ENCODE measurements at places on chromosomes 13 and 19. TPM values are rescaled to one million over a fixed set of nuclear protein-coding genes. Genes with fewer than 3 reads are reported as not detected.

The FFAR3 gene
- total RNA-seq: 0.10 TPM

- DNase-seq: no peak
Observed at GRCh38 chr13:30024125-30024865, 173.9 kb upstream of the UBL3 start.

GRCh38 chr19:12937093-12937926 is 1.1 kb upstream of the CALR start:
- DNase-seq: no peak

DNA sequence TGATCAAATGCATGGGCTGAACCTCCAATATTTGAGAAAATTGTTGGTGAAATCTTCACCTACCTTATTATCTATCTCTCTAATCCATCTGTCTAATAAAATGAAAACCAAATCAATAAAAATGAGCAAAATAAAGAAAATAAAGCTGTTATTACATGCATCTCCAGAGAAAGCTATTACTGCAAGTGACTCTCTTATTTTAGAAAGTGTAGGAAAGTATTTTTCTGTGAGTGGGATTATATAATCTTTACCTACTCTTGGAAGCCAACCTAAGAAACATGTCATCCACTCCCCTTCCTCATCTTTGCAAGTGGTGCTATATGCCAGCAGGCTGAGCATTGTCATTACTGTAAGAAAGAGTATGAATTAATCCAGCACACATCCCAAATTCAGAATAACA is 191.5 kb upstream of the RFC3 start:
- DNase-seq: no peak

DNA sequence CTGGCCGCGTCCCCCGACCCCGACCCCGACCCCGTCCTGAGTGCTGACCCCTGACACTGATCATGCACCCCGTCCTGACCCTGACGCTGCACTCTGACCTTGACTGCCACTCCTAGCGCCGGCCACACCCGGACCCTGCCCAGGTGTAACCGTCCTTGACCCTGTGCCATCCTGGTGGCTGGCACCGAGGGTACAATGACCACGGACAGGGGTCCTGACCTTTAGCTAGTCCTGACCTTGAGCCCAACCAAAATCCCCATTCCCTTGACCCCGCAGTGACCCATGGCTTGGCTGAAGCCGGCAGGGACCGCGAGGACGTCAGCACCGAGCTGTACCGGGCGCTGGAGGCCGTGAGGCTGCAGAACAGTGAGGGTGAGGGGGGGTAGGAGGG is 25.9 kb downstream of the CLEC4M start:
- DNase-seq: no peak

The ZSCAN1 gene
- total RNA-seq: 0.30 TPM

The OR7E24 gene
- total RNA-seq: not detected

DNA sequence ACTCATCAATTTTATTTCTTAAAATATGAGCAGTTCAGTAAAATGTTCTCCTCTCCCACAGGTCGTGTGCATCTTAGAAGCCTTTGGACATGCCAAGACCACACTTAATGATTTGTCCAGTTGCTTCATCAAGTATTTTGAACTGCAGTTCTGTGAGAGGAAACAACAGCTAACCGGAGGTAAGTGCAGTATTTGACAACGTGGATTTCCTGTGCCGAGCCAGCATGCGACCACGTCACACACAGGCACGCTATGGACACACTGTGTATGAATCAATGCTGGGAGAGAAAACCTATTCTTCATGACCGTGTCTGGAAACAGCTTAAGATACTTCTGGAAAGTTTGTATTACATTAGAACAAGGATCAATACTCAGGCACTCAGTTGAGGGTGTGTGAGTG is 268.5 kb downstream of the MYO16 start:
- DNase-seq: no peak

DNA sequence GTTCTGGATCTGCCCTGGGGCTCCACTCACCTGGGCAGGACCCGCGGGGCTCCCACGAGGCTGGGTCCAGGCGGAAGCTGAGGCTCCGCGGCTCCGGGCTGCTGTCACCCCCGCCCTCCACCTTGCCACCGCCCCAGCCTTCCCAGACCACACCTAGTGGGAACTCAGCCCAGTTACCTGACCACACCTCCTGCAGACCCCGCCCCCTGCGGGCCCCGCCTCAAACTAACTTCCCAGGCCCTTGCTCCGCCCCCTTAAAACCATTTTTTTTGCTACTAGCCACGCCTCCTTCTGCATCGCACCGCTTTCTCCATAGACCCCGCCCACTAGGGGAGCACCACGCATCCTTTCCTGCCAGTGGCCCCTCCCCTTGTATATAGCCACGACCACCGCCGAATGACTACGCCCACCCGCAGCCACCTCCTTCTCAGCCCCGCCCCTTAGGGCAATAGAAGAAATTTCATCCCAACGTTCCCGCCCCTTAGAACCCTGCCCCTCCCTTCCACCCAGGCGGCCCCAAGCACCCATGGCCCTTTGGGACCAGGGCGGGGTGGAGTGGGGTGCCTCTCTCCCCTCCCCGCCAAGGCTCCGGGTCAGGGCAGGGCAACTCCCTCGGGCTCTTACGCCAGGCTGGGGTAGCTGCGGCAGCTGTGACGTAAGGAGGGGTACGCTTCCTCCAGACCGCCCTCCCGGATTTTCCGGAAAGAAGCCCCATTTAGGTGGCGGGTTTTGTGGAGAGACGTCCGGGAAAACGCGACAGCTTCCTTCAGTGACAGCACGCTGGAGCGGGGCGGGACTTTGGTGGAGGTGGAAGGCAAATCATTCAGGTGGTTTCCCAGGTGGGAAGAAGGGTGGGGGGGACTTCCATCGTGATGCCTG is at the start of gene SH2D3A:
SH2D3A (minus strand) TSS at position 79 of the 879 bp plus-strand sequence. CDS start 3,687 bp downstream, outside the sequence.
- no peak for DNase-seq

The LMTK3 gene
- total RNA-seq: 0.79 TPM

DNA sequence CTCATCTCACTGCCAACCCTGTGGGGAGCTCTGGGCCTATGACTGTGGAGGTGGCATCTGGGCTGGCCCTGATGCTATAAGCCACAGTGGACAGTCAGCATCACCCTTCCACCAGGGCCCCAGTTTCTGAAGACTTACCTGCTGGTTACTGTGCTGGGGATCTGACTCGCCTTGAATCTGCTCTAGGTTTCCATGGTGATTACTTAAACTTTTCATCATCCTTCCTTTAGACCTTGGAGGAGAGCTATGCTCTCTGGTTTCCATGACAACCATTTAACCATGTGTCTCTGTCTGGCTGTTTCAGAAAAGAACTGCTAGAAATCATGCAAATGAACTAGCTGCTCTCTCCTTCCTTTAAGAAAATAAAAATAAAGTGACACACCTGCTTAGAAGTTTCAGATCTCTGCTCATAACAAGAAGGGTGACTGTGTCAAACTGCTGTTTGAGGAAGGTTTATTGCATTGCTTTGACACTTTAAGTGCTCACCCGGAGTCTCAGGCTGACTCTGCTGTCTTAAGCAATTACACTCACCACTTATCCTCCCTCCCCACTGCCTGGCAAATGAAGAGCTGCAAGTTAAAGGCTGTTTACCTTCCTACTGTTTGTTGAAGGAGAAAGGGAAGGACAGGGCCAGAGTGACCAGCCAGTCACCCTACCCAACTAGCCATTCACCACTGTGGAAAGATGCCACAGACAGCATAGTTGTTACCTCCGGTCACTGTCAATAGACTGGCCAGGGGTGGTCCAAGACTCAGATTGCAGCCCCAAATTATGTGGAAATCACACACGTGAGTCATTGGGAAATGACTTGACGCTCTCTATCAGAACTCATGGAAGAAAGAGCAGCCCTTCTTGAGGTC is 87.6 kb downstream of the HSPH1 start:
- no peak for DNase-seq

DNA sequence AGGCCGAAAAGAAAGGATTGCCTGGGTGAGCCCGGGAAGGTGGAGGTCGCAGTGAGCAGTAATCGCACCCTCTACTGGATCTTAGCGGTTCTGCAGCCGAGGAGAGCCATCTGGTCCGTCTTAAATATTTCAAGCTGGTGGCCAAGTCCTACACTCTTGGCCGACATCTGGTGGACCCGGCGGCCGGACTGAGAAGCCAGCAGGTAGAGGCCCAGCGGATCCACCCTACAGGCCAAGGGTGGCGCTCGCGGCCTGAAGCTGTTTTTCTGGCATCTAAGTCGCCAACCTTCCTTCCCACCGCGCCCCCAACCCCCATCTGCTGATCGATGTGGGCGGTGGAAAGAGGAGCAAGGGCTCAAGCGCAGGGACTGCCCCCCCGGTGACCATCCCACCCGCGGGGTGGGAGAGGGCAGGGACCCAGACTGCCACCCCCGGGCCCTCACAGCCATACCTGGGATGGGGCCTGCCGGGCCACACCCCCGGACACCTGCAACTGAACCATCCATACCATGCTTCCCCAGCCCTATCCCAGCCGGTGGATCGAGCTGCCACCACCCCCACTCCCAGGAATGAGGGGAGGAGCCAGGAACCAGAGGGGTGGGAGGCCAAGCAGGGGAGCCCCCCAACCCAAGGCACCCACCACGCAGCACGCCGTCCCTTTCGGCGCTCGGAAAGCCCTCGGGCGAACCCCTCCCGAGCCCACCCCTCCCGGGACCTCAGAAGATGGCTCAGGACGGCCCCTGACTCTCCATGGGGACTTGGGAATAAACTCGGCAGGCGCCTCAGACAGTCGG is 46.3 kb upstream of the ZNF730 start:
- DNase-seq: peak; percentile 8

The GNG8 gene
- total RNA-seq: not detected

DNA sequence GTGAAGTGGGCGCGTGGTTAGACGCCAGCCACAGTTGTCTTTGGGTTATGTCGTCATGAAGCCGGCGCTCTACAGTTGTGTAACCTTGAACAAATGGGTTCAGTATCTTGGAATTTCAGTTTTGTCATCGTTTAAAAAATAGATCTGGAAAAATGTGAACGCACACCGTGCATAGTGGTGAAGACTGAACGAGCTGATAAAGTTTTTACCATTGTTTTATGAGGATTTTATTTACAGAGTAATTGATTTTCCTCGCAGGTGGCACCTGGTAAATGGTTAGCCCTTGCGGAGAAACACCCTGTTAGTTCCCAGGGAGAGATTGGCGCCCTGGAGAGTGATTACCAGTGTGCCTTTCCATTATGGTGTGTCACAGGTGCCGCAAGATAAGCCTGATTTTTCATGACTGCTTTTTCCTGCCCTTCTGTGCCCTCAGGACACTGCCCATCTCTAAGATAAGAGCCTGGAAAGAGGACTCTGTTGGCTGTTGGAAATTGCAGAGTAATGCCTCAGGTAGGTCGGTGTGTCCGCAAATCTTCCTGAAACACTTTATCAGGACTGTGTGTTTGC is 577 bp downstream of the ZNF181 start:
- no peak for DNase-seq

GRCh38 chr19:4709440-4710280 is 14.0 kb downstream of the DPP9 start:
- DNase-seq: no peak

DNA sequence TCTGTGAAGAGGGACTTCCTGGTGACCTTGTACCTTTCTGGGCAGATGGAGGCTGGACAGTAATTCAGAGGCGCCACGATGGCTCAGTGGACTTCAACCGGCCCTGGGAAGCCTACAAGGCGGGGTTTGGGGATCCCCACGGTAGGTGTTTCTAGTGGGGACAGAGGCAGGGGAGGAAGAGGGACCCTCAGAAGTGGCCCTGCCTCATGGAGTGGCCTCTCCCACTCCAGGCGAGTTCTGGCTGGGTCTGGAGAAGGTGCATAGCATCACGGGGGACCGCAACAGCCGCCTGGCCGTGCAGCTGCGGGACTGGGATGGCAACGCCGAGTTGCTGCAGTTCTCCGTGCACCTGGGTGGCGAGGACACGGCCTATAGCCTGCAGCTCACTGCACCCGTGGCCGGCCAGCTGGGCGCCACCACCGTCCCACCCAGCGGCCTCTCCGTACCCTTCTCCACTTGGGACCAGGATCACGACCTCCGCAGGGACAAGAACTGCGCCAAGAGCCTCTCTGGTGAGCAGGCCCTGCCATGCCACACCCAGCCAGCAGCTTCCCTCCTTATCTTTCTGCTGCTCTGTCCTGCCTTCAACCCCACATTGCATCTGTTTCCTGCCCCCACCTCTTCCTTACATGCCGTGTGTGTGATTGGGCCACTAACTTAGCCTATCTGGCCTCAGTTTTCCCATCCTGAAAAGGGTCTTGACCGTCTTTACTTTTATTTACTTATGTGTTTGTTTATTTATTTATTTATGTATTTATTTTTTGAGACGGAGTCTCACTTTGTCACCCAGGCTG is 7.3 kb downstream of the ANGPTL4 start:
- no peak for DNase-seq

DNA sequence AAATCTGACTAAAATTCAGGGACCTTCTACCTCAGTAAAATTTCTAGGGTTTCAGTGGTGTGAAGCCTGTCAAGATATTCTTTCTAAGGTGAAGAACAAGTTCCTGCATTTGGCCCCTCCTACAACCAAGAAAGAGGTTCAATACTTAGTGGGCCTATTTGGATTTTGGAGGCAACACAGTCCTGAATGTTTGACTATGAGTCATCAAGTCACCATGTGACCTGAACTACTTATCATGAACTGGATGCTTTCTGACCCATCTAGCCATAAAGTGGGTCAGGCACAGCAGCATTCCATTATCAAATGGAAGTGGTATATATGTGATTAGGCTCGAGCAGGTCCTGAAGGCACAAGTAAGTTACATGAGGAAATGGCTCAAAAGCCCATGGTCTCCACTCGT is 163.0 kb upstream of the IRS2 start:
- DNase-seq: no peak

The ZNF536 gene
- total RNA-seq: 8.9 TPM

GRCh38 chr13:48501705-48502104 is 31.2 kb downstream of the RCBTB2 start:
- no peak for DNase-seq

The NRTN gene
- total RNA-seq: 2.2 TPM

DNA sequence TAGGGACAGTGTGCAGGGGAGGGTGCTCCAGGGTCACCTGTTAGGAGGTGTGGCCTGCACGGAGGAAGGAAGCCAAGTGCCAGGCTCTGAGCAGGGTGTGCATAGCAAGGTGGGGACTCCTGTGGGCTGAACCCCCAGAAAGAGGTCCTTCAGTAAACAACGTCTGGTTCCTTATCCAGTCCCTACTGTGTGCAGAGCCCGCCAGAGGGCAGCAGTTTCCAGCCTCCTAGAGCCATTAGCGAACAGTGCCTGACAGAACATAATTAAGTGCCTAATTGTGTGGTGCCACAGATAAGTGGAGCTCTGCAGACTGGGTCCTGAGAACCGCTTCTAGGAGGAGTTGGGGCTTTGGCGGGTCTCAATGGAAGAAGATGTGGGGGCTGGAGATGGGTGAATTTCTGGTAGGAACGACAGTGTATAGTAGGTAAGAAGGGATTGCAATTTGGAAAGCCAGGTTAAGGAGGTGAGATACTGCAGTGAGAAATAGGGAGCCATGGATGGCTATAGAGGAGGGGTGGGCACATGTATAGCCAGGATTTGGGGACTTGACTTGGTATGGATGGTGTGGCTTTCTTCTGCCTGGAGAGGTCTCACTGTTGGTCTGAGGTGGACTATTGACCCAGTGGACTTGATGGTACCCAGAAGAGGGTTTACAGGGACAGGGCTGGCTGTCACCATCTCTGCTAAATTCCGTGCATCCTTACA is 323.1 kb downstream of the ZNF536 start:
- DNase-seq: no peak

DNA sequence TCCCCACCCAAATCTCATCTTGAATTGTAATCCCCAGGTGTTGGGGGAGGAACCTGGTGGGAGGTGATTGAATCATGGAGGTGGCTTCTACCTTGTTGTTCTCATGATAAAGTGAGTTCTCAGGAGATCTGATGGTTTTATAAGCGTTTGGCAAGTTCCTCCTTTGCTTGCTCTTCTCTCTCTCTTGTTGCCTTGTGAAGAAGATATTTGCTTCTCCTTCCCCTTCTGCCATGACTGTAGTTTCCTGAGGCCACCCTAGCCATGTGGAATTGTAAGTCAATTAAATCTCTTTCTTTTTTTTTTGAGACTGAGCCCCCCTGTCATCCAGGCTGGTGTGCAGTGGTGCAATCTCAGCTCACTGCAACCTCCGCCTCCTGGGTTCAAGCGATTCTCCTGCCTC is 34.4 kb downstream of the VSTM1 start:
- no peak for DNase-seq
